CD4-positive, alpha-beta T cell treated with Interferon gamma for 1 hour (primary cell): ENCODE measurements at places on chromosomes 16 and 17.

- DNase-seq = no peak
Measured at GRCh38 chr16:339680-340079, 12.8 kb downstream of the AXIN1 start.

DNA sequence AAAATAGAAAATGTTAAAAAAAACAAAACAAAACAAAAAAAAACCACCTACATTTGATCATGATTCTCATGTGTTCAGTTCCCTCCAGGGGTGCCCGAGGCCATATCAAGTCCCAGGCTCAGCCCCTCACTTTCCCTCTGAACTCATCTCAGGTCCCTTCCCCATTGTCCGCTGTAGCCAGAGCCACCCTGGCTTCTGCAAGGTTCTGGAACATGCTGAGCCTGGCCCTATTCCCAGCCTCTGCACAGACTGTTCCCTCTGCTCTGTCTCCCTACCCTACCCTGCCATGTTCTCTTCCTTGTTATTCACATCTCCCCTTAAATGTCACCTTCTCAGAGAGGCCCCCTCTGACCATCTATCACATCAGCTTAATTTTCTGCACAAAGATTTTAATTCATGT lies 46.9 kb downstream of the TK2 start:
- no peak for DNase-seq

GRCh38 chr16:17205279-17206211 lies 265.2 kb downstream of the XYLT1 start:
- DNase-seq = no peak

DNA sequence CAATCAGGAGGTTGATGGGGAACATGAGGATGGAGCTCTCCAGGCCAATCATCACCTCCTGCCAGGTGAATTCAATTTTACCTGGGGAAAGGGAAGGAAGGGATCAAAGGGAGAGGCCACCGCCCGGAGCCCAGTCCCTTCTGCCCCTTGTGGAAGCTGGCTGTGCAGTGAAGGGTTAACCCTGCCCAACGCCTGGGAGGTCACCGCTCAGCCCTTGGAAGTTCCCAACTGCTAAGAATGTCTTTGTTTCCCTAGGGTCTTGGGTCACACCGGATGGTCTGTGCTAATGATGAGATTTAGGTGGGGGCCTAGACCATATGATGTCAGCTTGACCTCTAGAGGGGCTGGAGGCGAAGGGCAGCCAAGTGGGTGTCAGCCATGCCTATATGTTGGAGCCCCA lies 52.1 kb upstream of the GCSH start:
- no peak for DNase-seq

GRCh38 chr17:50371526-50371925 lies 1.5 kb downstream of the MRPL27 start:
- no peak for DNase-seq

DNA sequence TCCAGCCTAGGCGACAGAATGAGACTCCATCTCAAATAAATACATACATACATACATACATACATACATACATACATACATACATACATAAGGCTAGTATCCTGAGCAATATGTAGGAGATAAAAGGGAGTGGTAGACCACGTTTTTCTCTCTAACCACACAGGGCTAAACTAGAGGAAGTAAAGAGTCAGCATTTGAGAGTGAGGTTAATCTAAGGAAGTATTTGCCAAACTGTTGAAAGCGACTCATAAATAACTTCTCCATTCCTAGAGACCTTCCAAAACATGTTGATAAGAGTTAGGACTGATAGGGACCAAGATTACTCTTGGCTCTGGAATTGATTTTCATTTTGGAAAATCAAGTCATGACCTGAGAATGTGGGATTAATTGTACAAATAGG lies 68.9 kb downstream of the NEUROD2 start:
- DNase-seq = no peak

DNA sequence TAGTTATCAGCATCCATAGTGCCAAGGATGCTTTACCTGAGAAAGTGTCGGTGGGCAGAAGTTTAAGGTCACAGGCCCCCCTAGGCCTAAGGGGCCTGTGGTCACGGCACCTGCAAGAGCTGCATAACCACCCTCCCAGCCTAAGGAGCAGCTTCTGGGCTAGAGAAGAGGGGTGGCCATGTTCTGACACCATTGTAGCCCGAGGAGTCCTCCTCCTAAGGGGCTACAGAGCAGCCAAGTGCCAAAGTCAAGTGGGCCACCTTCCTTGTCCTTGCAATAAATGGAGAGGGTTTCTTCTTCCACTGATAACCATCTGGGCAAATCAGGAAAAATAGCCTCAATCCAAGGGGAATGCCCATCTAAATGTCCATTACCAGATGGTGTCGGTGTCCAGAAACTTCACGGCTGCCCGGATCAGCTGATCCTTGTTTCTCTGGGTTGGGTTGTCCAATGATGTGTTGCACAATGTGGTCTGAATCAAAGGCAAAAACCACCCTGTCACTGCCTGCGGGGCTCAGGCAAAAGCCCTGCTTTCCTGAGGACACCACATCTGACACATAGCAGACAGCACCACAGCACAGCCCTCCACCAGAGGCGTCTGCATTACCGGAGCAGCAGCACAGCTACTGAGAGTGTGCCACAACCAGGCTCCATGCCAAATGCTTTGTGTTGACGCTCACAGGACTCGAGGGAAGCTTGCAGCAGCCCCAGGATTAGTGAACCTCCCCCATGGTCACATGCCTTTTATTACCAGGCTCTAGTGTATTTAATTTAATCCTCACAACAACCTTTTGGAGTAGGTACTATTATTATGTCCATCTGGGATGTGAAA lies 12.8 kb downstream of the ATPAF2 start:
- peak; percentile 64 for DNase-seq

- no peak for DNase-seq
Measured at GRCh38 chr17:67021196-67021595, 23.2 kb upstream of the CACNG1 start.

- DNase-seq = peak; percentile 52
Measured at GRCh38 chr17:76598004-76598439, 12.4 kb upstream of the ST6GALNAC2 start.
